ENCODE measurements at places on chromosomes 13 and 19.

- DNase-seq: no peak
Observed at GRCh38 chr13:60080850-60081249, 82.9 kb downstream of the DIAPH3 start.

- no peak for DNase-seq
Observed at GRCh38 chr13:21060338-21061028, 903 bp downstream of the LATS2 start.

DNA sequence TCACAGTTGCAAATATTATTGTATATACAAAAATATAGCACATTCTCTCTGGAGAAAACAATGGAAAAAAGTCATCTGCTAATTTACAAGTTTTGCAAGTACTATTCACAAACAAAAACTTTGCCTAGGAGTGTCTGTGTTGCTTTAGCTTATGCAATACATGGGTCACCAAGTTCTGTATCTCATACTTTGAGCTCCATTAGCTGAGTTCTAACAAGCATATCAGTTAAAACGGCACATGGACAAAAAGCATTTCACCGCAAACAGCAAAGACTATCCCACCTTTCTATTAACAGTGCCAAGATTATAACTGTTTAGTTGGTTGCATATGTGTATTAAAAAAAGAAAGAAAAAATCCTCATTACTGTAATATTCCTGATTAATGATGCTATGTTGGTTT lies 4.6 kb downstream of the SPRY2 start:
- DNase-seq: no peak

- no peak for DNase-seq
Observed at GRCh38 chr13:79287939-79288795, 117.9 kb downstream of the RBM26 start.

DNA sequence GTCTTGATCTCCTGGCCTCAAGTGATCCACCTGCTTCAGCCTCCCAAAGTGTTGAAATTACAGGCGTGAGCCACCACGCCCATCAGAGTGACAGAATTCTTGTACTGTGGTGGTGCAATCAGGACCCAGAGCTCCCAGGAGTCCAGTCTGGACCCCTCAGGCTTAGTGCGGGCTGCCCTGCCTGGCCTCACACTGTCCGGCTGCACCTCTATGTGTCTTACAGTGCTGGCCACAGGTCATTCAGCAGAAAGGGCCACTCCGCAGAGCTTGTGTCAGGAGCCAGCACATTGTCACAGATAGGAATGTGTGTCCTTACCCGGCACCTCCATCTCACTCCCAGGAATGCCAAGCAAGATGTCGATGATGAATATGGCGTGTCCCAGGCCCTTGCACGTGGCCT lies 49.2 kb downstream of the SMARCA4 start:
- no peak for DNase-seq

GRCh38 chr19:44846455-44847143 lies 502 bp downstream of the NECTIN2 start:
- DNase-seq: no peak

Measured in kidney epithelial cell (primary cell).